Activated naive CD8-positive, alpha-beta T cell treated with anti-CD3 and anti-CD28 coated beads for 36 hours (primary cell): ENCODE measurements at places on chromosomes 7 and 10. TPM values are rescaled to one million over a fixed set of nuclear protein-coding genes. Genes with fewer than 3 reads are reported as not detected.

The DOCK4 gene
- 0.29 TPM for total RNA-seq

The CNNM1 gene
- 0.70 TPM for total RNA-seq

The AASS gene
- 1.5 TPM for total RNA-seq

The GNAT3 gene
- not detected for total RNA-seq

The CPA5 gene
- total RNA-seq = 3.5 TPM

The SEM1 gene
- total RNA-seq = 35.9 TPM

The MUC12 gene
- total RNA-seq = not detected

The SPDYE1 gene
- total RNA-seq = not detected

The GIMAP7 gene
- total RNA-seq = 36.1 TPM

The COL28A1 gene
- total RNA-seq = 0.04 TPM
